ENCODE measurements at places on chromosomes 6 and 20. TPM values are rescaled to one million over a fixed set of nuclear protein-coding genes. Genes with fewer than 3 reads are reported as not detected.
A peak's percentile ranks its signal among the peaks of the same experiment; 100 is the strongest.

DNA sequence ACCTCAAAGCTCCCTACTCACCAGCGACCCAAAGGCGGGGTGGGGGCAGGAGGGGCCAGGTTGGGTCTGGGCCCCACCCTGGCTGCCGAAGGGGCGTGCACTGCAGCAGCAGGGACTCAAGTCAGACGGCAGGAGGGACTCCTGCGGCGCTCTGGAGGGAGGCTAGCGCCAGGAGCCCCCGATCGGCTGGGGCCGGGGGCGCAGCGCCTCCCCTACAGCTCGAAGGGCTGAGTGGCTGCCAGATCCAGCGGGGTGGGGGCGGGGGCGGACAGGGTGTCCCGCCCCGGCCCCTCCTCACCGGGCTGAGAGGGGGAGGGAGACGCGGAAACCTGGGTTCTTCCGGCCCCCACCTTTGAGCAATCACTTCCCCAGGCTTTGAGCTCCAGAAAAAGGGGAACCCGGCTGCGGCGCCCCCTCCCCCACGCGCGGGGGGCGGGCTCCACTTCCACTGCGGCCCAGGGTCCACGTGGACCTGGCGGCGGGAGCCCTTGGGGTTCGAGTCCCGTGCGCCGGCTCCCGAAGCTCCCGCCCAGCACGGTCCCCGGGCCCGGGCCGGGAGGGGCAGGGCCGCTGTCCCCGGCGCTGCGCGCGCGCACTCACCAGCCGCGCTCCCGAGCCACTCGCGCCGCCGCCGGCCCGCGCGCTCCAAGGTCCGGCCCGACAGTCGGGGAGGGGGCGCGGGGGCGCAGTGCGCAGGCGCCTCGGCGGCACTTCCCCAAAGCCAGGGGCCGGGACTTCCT, at the start of gene RGS19:
TSS of gene RGS19 (minus strand) at position 246 of the 740 bp plus-strand sequence. CDS start 2,632 bp downstream, outside the sequence.
- peak; percentile 86 for DNase-seq

- no peak for DNase-seq
Observed at GRCh38 chr6:13874191-13874549, 50.6 kb upstream of the RNF182 start.

DNA sequence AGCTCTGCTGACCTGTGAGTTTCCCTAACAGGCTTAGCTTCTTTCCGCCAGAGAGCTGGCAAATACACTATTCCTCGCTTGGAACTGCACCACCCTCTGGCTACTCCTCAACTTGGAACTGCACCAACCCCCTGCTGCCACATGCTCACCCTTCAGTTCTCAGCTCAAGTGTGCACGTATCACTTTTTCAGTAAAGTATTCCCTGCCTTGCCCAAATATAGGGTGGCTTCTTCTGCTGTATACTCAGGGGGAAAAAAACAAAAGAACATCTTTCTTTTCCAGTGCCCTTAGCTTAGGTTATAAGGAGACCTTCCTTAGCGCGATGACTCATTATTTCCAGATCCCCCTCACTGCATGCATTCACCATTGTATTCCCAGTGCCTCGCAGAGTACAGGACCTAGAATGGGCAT, 21.2 kb downstream of the GNAS-AS1 start:
- peak; percentile 43 for DNase-seq

DNA sequence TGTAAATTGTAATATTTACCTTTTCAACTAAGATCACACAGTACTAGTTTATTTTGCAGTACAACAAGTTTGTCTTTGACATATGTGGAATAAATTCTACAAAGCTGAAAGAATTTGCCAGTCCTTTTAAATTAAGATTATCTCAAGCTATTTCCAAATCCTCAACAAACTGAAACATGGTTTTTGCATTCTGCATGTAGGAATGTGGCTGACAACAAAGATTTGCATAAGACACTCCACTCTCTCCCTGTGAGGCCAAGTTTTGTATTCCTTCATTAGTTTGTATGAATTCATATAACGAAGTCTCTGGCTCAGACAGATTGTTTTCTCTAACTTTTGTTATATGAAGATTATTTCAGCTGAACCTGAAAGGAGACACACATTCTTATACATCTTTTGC, 124.1 kb upstream of the THEMIS start:
- DNase-seq: no peak

DNA sequence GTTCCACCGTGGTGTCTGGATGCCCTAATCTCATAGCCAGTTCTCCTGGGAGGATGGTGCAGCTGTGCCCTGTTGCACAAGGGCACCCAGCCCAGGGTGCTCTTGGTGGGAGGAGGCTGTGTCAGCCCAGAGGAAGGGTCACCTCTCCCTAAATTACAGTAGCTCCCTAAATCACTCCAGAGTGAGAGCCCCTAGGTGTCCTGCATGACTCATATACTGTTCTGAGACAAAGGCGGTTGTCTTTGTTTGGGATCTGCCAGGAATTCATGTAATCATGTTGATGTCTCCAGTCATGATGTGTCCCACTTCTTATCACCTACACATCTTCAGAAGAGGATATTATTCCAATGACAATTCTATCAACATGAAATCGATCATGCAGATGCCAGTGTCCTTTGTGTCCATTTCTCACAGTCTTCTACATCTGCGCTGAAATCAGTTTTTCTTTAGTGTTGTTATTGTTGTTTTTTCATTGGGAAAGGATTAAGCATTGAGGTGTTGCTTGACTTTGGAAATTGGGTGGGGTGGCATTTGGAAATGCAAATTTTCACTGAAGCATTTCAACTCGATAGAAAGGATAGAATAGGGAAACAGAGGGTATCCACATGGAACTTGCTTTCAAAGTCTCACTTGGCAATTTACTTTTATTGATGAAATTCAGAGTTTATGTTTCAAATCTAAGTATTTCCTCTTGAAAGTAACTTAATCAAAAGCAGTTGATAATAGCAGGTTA, 19.5 kb downstream of the PERP start:
- no peak for DNase-seq

GRCh38 chr6:157999168-158000051, 17.7 kb downstream of the SYNJ2 start:
- DNase-seq: no peak

DNA sequence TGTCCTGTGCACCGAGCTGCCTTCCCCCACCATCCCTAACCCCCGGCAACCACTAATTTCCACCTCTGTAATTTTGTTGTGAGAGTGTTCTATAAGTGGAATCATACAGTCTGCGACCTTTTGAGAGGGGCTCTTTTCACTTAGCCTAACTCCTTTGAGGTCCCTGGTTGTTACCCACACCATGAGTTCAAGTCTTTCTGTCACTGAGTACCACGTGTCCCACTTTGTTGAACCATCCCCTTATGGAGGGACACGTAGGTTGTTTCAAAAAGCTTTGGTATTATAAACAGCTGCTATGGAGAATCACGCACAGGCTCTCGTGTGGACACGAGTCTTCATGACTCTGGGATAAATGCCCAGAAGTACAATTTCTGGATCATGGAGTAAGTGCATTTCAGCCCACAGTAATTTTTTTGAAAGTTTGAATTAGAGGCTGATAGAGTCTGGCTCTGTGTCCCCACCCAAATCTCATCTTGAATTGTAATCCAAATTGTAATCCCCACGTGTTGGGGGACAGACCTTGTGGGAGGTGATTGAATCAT, 9.5 kb downstream of the FAM209B start:
- DNase-seq: peak; percentile 25

- no peak for DNase-seq
Observed at GRCh38 chr6:90709431-90709996, 122.6 kb upstream of the MAP3K7 start.

DNA sequence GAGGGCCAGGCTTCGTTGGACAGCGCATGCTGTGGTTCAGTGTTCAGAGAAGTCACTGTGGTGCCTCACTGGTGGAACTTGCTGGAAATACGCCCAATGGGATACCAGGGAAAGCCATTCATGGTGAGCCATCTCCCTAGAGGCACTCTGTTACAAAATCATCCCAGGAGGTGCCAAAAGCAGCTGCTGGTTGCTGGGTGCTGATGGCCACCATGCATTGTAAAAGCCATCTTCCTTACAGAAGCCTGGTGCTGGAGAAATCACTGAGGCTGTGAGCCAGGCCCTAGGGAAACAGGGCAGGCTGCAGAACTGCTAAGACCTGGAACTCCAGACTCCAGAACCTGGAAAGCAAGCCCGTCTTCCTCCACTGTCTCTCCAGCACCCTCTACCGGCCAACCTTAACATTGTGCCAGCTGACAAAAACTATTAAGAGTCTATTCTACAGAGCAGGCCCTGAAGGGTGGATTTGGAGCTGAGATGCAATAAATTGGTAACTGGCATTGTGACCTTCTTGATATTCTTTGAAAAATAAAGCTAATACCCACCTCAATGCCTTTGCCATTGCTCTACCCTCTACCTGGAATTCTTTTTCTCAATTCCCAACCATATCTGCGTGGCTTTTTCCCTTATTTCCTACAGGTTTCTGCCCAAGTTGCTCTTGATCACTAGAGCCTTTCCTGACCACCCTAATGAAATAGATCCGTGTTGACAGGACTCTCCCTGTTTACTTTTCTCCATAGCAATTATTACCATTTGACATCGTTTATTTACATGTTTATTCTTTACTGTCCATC, 18.5 kb downstream of the SNRPB start:
- peak; percentile 47 for DNase-seq

- DNase-seq: no peak
Observed at GRCh38 chr20:23646106-23646873, 8.5 kb upstream of the CST3 start.

DNA sequence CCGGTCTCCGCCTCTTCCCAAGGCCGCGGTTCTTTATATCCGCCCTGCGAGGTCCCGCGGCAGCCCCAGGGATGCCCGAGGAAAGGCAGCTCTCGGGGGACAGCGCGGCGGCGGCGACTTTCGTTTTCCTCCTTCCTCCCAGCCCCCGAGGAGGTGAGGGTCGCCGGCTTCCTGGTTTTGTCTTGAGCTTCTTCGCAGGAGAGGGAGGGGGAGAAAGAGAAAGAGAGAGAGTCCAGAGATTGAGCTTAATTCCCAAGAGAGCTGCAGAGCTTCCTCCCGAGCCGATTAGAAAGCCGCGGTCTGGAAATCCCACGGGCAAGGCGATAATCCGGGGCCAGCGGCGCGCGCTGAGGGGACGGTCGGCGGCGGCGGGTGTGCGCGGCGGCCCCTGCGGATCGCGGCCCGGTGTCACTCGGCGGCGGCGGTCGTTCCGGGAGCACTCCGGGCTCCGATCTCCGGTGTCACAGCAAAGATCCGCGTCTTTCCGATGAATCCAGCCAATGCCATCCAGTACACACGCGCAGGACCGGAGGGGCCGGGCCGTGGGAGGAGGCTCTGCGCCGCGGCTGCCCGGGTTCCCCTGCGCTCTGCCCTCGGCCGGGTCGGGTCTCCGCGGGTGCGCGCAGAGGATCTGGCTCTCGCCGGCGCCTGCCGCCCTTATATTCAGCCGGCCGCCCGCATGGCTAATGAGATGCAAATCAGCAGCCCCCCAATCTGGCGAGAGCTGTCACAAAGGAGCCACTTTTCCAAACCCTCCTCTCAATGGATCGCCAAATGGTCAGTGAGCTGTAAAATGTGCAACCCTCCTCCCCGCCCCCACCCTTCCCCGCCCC, at the start of gene DLL1:
TSS of gene DLL1 (minus strand) at position 783 of the 833 bp plus-strand sequence. CDS start 939 bp downstream, outside the sequence.
- DNase-seq: no peak

GRCh38 chr6:46130666-46131065, 877 bp downstream of the ENPP4 start:
- no peak for DNase-seq

- no peak for DNase-seq
Observed at GRCh38 chr20:13930281-13930680, 60.1 kb downstream of the SEL1L2 start.

GRCh38 chr6:20317430-20317829, 84.2 kb upstream of the E2F3 start:
- no peak for DNase-seq

DNA sequence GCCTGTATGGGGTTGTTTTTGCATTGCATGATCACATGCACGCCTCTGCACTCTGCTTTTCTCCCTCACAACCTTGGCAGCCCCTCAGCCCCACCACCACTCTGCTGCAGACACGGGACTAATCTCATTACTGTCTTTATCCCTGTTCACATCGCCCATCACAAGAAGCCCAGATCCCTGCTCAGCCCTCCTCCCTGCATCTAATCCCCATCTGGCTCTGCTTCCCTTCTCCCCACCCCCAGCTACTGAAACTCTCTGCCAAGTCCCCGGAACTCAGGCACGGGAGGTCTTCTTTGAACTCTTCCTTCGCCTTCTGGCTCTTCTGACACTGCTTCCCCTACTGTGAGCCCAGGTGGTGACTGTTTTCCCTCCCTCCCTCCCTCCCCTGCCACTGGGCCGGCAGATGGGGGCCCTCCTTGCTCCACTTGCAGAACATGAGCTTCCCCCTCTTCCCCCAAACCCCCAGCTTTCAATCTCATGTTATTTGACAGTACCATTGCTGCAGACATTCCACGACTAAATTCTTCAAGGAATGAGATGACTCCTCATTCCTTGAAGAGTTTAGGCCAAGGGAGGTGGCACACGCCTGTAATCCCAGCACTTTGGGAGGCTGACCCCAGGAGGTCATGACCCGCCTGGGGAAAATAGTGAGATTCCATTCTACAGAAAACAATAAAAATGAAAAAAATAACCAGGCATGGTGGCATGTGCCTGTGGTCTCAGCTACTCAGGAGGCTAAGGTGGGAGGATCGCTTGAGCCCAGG, 21.9 kb upstream of the TULP1 start:
- peak; percentile 47 for DNase-seq

GRCh38 chr6:112086744-112087135, 542 bp downstream of the TUBE1 start:
- DNase-seq: peak; percentile 45

DNA sequence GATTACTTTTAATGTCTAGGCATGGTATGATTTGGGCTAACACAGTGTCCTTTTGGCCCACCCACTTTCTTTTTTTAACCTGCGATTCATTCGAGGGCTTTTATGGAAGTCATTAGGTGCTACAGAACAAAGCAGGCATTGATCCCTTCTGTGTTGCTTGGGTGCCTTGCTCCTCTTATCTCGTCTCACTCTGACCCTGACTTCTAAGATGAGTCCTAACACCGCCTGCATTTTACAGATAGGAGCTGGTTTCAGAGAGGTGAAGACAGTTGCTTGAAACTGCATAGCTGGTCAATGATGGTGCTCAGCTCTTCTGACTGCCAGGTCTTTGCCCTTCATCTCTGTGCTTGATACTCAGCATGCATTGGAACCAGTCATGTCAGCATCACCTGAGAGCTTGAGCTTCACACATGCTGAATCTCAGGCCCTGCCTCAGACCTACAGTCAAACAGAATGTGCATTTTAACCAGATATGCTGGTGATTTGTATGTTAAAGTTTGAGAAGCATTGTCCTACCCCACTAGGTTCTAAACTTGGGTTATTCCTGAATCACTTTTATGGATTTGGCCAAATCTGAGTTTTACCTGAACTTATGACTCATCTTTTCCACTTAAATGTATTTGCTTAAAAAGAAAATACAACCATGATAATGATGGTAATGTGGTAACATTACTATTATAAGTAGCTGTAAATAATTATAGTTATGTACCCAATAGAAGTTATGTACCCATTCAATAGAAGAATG, 142.3 kb downstream of the PLCB4 start:
- DNase-seq: no peak

Gene CLPSL1
- polyA plus RNA-seq: not detected

Gene TFAP2C
- 0.31 TPM for polyA plus RNA-seq

Gene GTSF1L
- polyA plus RNA-seq: not detected

Gene UNC93A
- not detected for polyA plus RNA-seq

Gene POM121L2
- polyA plus RNA-seq: not detected

Gene MDFI
- polyA plus RNA-seq: 57.0 TPM

Gene MLIP
- 80.6 TPM for polyA plus RNA-seq

Gene APCDD1L
- 5.4 TPM for polyA plus RNA-seq
